ENCODE measurements at places on chromosomes 3 and 15.
A peak's percentile ranks its signal among the peaks of the same experiment; 100 is the strongest.

DNA sequence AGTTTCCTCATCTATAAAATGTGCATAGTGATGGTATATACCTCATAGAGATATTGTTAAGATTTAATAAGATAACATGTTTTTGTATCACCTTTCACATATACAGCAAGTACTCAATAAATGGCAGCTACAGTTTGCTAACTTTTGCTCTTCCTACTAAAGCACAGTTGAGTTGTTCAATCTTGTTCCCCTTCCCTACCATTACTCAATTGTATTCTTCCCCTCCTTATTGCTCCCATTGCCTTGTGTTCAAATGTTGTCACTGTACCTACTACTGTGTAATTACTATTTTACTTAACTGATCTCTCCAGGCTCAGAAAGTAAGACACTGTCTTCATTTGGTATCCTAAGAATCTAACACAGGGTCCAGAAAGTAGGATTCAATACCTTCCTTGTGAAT, 5.5 kb downstream of the CD47 start:
- no peak for DNase-seq

DNA sequence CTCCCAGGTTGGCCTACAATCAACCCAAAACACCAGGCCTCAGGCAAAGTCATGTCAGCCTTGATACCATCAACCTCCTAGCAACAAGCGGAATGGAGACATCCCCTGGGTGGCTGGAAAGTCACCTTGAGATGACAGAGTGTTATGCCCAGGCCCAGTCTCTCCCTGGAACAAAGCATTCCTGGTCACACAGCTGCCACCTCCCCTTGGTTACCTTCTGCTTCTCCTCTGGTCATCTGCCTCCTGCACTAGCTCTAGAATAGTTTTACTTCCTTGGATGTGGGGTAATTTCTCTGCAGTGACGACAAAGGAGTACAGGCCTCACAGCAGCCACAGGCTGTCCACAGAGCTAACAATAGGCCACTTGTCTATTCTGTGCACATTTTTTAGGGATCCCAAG, 114.9 kb downstream of the RFTN1 start:
- no peak for DNase-seq

DNA sequence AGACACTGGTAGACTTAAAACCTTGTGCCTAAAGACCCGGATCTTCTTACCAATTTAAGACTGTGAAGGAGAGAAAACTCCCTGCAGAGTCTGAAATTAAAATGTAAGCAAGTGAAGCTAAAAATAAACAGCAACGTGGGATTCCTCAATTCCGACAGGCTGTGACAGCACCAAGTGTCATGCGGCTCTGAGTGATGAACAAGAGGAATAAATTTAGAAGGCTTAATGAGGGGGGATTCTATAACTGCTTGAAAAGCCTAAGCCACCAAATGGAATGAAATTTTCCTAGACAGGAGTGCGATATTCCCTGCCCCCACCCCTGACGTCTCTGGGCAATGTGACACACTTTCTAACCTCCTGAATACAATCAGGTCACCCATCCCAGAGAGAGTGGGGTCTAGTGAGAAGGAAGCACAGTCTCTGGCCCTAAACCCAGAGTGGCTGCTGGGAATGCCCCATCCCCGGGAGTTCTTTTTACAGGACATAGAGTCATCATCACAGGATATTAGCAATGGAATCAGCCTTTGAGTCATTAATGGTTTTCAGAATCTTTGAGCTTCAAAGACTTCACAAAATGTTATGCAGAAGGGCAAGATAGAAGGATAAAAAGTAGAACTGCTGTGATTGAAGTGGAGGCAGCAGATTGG, 114.3 kb downstream of the EDEM1 start:
- no peak for DNase-seq

GRCh38 chr15:40953713-40954074, 423 bp downstream of the CHAC1 start:
- no peak for DNase-seq

DNA sequence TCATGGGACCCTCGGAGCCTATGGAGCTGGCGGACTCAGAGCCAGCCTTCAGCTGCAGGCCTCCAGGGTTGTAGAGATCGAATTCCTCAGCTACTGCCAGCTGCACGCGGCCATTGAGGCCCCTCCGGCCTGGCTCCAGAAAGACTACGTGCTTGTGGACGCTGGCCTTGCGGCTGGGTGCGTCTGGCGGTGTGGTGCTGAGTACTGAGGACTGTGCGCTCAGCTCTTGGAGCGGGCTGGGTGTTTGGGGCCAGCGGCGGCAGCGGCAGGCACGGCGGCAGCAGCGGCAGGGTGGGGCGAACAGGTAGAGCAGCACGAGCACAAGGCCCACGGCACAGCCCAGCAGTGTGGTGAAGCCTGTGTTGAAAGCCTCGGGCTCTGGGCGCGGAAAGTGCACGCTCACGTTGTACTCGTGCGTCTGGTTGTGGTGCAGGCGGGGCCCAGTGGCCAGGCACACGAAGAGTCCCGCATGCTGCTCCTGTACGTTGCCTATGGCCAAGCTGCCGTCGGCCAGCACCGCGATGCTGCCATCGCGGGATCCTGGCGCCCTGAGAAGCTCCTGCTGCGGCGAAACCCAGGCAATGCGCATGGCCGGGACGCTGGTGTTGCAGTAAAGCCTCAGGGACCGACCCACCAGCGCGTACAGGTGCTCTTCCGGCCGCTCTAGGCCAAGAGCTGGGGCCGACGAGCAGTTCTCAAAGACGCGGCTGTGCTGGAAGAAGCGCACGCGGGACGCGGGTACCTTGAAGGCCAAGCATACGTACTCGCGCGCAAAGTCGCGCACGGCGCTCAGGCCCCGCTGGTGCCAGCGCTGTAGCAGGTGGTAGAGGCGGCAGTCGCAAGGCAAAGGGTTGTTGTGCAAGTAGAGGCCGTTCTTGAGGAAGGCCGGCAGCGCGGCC, 1.3 kb downstream of the AMIGO3 start:
- DNase-seq = peak; percentile 57

DNA sequence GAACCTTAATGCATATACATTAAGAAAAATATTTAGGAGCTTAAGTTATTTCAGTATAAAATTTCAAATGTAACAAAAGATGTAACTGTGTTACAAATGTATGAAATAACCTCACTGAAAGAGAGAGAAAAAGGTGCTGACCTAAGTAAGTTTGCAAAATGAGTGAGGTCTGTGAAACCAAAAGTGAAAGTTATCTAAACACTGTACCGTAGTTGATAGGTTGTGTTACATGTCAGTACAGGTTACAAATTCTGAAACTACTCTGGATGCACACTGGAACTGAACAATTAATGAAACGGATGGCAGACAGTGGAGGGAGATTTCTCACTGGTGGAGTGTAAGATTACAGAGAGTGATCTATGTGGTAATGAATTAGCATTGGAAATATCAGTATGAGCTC, 420.7 kb downstream of the ZNF385D start:
- DNase-seq = no peak

GRCh38 chr3:141320399-141321108, 47.8 kb upstream of the ZBTB38 start:
- no peak for DNase-seq

DNA sequence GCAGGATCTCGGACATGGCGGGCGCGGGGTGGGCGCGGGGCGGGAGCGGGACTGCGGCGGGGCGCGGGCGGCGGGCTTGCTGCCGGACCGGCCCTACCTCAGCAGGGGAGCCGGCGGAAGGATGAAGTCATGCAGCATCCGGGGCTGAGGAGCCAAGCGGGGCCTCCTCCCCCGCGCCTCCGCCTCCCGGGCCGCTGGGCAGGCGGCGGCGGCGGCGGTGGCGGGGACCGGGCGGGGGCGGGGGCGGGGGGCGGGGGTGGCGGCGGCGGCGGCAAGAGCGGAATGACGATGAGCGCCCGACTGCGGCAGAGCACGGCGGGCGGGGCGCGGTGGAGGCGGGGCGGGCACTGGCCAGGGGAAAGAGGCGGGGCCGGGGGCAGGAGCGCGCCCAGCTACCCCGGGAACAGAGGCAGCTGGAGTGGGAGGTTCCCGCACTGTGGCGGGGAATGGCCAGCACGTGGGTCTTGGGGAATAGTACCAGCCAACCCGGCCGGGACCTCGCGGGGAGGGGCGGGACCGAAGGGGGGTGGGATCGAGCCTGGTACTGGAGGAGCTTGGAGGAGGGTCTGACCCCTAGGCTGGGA, at the start of gene CAMK2N2:
TSS of gene CAMK2N2 (minus strand) at position 284 of the 584 bp plus-strand sequence. CDS start at position 16, 268 bp downstream.
- peak; percentile 98 for DNase-seq

DNA sequence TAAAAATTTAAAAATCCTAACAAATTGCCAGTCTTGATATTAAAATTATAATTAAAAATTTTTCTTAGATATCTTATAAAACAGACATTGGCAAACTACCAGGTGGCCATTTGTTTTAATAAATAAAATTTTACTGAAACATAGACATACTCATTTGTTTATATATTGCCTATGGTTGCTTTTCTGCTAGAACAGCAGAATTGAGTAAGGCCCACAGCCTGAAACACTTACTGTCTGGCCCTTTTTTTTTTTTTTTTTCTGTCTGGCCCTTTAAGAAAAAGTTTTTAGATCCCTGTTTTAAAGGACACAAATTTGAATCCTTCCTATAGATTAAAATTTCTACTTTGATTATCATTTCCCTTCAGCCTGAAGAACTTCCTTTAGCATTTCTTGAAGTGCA, 60.5 kb upstream of the CTDSPL2 start:
- DNase-seq = no peak
